ENCODE measurements at places on chromosomes 4 and X. TPM values are rescaled to one million over a fixed set of nuclear protein-coding genes. Genes with fewer than 3 reads are reported as not detected.

DNA sequence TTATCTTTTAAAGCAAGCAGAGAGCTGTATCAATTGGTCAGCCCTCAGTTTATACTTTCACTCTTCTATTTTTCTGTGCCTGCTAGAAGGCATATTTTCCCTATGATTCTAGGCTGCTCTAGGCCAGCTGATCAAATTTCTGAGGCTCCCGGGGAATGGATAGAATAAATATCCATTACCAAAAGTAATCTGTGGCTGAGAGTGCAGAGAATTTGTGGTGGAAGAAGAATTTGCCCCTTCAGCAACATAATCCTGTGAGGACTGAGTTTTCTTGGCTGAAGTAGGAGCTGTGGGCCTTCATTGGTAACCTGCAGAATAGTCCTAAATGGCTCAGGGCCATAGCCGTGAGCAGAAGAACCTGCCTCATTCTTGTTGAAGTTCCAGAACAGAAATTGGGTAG is 314.6 kb upstream of the CASK start:
- no peak for DNase-seq

DNA sequence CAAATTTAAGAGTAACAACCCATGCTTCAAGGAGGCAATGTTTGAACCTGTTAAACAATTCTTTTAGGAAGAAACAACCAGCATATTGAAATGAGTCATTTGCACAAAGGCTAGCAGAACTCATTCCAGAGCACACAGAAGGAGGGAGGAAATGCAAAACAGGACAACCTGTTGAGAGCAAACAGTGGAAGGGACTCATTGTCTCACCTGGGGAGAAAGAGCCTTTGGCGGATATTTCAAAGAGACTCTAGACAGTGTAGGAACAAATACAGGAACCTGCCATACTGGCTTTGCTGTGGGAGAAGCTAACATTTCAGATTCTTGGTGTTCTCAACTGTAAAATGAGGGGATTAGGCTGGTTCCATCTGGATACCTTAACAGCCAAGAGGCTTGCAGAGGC is 14.8 kb upstream of the RASGEF1B start:
- DNase-seq = no peak

DNA sequence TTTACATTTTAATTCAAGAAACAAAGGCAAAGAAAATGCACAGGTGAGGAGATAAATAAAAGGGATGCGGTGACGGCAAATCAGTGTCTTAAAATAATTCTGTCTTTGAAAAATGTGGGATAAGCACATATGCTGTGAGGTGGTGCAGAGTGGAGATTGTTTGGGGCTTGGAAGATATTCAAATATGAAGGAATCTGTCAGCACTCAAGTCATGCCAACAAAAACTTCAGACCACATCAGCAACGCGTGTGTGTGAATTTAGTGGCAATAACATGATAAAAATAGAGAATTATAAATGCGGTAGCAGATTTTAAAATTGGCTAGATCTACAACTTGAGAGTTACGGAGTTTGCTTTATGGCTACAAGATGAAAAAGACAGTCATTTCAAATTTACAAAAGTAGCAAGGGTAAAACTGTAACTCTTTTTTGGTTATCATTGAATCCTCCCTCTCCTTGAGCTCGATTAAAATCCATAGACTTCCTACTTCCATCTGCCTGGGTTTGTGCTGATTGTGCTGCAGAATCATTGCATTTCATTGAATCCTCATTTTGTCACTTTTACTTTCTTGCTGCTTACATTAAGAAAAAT is 71.5 kb upstream of the VCX2 start:
- DNase-seq = no peak

KDR gene
- total RNA-seq = 0.13 TPM

DNA sequence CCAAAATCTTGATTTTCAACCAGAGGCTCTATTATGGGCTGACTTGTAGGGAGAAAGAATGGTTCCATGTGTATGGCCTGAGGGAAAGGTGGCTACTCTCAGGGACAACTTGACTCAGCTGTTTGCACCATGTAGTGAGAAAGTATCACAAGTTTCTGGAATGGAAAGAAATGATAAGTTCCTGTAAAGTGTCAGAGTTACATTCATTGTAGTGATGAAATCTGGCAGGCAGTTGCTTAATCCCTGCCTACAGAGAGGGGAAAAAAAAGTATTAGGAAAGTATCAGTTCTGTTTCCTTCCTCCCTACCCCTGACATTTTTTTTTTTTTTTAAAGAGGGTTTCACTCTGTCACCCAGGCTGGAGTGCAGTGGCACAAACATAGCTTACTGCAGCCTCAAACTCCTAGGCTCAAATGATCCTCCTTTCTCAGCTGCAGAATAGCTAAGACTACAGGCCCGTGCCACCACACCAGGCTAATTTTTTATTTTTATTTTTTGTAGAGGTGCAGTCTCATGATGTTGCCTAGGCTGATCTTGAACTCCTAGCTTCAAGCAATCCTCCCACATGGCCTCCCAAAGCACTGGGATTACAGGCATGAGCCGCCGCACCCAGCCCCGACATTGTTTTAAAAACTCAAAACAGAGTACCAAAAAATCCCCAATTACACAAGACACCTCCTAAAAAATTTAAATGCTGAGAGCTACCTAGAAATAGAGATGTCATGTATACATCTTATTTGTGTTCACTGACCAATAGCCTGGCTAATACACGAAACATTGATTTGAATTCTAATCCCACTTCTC is 4.8 kb upstream of the FBXL5 start:
- DNase-seq = no peak

DNA sequence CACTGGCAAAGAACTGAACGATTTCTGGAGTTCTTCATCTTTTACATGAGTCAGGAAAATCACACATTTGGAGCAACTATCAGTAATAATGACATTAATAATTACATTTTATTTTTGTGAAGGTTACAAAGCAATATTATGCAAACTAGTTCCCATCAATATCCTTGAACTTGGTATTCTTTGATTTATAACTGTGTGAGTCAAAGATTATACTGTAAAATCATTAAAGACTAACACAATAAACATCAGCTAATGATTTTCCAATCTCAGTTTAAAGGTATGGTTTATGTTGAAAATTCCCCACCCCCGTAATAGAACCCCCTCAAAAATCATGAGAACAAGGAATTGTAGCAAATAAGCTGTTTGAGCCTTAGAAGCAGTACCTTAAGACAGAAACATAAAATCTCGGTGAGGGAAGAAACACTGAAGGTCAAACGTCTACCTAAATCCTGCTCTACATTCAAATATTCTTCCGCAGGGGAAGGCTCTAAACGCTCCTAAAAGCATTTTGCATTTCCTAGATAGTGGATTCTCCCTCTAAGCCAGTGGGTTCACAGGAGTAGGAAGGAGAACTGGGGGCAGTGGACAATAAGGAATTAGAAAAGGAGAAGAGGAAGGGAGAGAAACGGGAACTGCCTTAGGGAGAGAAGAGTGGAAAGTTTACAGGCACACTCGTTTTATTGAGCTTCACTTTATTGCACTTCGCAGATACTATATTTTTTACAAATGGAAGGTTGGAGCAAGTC is 22.3 kb upstream of the SH3D19 start:
- no peak for DNase-seq

NRK gene
- total RNA-seq = 0.07 TPM

- DNase-seq = no peak
These were observed 41.5 kb downstream of the HHIP start for GRCh38 chr4:144687466-144687865.

DNA sequence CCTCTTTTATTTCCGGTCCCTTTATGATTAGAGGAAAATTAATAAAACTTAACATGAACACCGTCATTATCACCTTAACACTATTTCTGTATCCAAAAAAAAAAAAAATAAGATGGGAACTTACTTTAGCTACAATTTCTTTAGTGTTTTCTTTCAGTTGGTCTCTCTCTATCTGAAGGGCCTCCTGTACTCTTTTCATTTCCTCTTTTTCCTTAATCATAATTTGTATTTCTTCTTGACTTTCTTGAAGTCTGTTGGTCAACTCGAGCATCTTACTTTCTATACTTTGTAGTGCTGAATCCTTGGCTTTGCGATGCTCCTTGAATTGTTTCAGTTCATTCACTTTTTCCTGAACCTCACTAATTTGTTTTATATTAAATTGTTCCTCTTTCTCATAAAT is 45.3 kb upstream of the BDH2 start:
- no peak for DNase-seq

GRCh38 chr4:140116442-140117104 is 37.4 kb downstream of the MAML3 start:
- no peak for DNase-seq

DNA sequence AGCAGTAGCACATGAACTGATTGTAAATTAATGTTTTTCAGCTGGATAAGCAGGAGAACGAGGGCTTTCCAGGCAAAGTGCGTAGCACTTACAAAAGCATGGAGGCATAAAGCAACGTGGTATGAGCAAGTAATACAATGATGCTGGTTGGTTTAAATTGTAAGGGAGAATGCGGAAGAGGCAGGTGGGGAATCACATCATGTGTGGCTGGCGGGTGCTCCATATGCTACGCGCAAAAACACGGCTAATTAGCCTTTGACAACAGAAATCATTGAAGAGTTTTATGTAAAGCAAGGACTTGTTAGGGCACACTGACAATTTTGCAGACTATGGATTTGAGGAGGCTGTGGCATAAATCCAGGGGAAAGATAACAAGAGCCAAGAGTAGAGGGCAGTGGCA is 14.6 kb downstream of the SYTL4 start:
- DNase-seq = no peak

TKTL1 gene
- 0.51 TPM for total RNA-seq

IBSP gene
- not detected for total RNA-seq

GRCh38 chrX:95678679-95679078 is 1006.0 kb upstream of the DIAPH2 start:
- DNase-seq = no peak

DNA sequence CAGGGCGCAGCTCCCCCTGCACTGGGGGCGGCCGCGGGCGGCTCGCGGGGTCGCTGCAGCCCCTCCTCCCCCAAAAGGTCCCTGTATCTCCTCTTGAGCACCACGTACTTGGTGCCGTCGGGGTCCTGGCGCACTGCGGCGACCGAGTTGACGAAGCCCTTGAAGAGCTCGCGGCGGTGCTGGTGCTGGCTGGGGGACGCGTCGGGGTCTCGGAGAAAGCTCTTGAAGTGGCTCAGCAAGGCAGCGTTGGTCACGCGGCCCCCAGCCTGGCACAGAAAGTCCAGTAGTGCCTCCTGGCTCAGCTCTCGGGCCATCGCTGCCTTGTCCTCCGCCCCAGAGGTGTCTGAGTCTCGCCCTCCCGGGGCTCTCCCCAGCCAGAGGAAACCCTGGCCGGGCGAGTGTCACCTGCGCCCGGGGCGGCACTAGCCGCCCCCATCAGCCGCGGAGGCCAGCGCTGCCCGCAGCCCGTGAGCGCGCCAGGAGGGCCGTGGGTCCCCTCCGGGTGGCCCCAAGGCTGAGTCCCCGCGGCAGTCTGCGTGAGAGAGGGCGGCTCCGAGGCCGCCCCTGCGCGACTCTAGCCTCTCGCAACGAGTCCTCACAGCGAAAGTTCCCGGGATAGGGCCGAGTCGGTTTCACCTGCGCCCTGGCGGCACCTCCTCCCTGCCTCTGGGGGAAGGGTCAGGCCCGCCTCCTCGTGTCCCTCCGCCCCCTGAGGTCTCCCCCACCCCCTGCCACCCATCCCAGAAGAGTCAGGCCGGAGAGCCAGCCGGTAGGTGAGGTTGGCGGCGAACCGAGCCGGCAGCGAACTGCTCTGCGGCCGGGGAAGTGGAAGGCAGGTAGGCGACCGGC is at the start of gene SOWAHB:
TSS of gene SOWAHB (minus strand) at position 609 of the 849 bp plus-strand sequence. CDS start at position 314, 295 bp downstream.
- DNase-seq = no peak

FUNDC1 gene
- total RNA-seq = 18.4 TPM

DNA sequence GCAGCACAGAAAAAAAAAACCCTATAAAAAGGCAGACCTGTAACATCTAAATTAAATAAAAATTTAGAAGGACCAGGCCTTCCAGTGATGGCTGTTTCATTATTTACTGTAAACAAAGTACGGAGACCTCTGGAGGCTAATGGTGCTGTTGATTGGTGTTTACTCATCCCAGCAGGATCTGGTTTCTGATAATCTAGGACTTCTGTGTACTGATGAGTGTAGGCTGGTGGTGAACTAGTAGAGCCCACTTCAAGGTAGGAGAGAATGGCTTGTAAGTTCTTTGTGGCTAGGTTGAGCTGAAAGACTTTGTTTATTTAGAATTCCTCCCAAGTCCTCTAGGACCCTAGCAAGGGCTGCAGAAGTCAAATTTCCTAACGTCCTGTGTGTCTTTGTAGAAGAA is 398.1 kb upstream of the PITX2 start:
- no peak for DNase-seq

GRCh38 chrX:109264878-109265277 is 217.0 kb downstream of the GUCY2F start:
- DNase-seq = no peak

KLHL13 gene
- total RNA-seq = 2.3 TPM

KCNE5 gene
- total RNA-seq = 0.38 TPM

GRCh38 chr4:187444061-187444460 is 551.5 kb upstream of the ZFP42 start:
- no peak for DNase-seq

DNA sequence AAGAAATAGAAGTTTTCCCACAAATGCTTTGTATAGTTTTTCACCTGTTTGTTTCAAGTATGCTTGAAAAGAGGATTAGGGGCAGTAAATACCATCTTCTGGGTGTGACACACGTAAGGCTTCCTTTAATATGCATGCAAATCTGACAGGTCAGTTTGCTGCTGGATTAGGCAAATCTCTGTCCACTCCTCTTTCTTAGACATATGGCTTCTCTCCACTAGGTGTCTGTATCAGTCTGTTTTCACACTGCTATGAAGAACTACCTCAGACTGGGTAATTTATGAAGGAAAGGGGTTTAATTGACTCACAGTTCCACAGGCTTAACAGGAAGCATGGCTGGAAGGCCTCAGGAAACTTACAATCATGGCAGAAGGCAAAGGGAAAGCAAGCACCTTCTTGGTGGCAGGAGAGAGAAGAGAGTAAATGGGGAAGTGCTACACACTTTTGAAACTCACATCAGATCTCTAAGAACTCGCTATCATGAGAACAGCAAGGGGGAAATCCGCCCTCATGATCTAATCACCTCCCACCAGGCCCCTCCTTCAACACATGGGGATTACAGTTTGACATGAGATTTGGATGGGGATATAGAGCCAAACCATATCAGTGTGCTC is 66.9 kb downstream of the TAB3 start:
- no peak for DNase-seq

DNA sequence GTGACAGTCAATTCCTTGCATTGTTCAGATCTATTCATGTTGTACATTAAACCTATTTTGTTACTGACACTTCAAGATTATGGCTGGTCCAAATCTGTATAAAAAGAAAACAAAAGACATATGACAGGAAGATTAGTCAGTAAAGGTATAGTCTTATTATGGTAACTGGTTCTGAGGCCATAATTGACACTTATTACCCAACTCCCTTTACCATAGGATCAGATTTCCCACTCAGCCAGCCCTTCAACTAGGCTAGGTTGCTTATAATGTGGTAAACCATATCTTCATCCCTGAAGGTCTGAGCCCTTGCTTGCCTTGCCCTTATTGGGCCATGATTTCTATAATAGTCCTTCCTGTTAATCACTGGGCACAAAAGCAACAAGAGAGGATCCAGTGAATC is 289.6 kb downstream of the CXXC4 start:
- no peak for DNase-seq

STAG2 gene
- total RNA-seq = 90.1 TPM

GRCh38 chr4:164621886-164622521 is 131.9 kb upstream of the SMIM31 start:
- DNase-seq = no peak

RTL9 gene
- 0.16 TPM for total RNA-seq

All from K562 (cell line).